Bronchial epithelial cell (primary cell): ENCODE measurements at places on chromosomes 5 and 9. TPM values are rescaled to one million over a fixed set of nuclear protein-coding genes. Genes with fewer than 3 reads are reported as not detected.

DNA sequence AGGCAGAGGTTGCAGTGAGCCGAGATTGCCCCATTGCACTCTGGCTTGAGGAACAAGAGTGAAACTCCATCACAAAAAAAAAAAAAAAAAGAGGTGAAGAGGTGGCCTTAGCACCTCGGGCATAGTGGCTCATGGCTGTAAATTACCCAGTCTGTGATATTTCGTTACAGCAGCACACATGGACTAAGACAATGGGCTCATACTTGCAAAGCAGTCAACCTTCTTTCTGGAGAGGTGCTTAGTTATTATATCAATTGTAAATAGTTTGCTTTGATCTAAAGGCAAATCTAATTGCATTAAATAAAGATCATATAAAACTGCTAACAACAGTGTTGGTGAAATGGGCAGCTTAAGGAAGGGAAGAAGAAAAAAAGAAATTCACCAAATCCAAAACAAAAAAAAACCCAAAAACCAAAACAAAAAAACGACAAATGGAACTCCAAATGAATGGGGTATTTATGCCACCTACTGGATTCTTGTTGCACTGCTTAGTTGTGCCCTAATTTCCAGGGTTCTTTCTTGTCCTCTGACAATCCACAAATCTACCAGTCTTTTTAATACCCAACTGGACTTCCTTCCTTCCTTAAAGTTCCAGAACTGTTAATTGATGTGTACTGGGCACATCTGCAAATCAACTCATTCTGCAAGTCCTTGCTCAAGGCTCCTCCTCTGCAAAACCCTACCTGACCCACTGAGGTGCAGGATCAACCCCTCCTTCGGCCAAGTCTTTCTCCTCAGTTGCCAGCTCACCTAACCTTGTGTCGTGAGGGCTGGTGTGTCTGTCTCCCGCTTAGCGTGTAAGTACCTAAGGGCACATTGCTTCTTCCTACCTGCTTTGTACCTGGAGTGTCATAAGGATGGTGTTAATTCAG lies 35.0 kb upstream of the DMRT1 start:
- peak; percentile 43 for DNase-seq

- no peak for DNase-seq
Measured at GRCh38 chr9:81387360-81388106, 301.8 kb downstream of the TLE1 start.

- DNase-seq: no peak
Measured at GRCh38 chr9:15249042-15249818, 57.8 kb downstream of the TTC39B start.

- no peak for DNase-seq
Measured at GRCh38 chr5:179612577-179613459, 10.7 kb downstream of the HNRNPH1 start.

GRCh38 chr9:129568560-129569501 lies 52.1 kb downstream of the C9orf50 start:
- DNase-seq: no peak

DNA sequence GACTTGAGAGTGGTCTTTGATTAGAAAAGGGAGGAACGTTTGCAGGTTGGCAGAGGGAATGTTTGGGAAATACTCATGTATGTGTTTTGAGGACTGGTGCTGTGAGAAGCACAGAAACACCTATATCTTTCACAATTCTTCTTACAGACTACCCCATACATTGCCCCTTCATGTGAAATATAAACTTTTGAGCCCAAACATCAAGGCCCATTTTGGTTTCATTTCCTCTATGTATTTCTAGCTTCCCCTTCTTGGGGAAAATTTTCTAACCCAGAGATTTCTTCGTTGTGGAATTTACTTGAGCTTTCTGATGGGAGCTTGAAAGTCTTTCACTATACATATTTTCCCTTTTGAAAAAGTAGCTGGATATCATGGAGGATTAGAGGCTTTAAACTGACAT lies 67.6 kb downstream of the FYB1 start:
- DNase-seq: no peak

DNA sequence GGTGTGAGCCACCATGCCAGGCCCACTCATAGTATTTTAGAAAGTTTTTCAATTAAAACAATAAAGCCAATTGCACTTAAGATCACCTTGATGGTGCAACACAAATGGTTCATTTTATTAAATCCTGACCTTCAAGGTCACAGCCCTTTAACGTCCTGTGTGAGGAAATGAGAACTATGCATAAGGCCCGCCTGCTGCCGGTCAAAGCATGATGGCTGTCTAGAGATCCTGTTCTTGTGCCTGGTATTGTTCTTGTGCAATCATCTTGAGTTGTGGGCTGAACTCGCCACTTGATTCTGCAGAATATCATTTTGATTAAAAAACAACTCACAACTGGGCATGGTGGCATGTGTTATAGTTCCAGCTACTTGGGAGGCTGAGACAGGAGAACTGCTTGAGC lies 43.6 kb upstream of the FBXW11 start:
- DNase-seq: no peak

- DNase-seq: no peak
Measured at GRCh38 chr9:117081641-117082317, 333.1 kb downstream of the ASTN2 start.

DNA sequence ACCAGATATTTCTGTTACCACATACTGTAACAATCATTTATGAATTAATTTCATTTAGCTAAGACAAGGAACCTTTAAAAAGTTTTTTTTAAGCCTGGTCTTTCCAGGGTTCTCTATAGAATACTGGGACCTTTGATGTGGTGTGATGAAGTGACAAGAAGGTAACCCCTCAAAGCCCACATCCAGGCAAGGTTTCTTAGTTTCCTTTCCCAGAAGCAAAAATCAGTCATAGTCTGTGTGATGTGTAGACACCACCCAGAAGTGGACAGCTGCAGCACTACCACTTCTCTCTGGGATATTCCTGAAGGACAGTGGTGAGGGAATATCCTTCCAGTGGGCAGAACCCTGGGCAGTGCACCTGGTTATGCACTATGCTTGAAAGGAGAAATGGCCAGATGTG lies 115.6 kb downstream of the TTC39B start:
- DNase-seq: no peak

DNA sequence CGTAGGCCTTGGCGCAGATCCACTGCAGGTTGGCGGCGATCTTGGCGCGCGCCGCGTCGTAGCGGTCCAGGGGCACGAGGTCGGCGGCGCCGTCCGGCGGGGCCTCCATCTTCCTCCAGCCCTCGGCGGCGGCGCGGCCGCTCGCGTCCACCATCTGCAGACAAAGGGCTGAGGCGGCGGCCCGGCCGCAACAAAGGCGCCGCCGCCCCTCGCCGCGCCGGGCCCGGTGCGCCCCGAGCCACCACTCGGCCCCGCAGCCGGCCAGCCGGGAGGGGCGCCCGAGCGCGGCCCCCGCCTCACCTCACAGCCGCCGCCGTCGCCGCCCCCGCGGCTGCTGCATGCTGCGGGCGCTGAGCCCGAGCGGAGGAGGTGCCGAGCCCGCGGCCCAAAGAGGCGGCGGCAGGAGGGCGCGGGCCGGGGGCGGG lies 328 bp downstream of the CAMSAP1 start:
- DNase-seq: no peak

GRCh38 chr5:172757394-172758010 lies 13.5 kb downstream of the DUSP1 start:
- no peak for DNase-seq

GRCh38 chr5:62268234-62268633 lies 37.8 kb upstream of the KIF2A start:
- DNase-seq: peak; percentile 98

- no peak for DNase-seq
Measured at GRCh38 chr9:100167915-100168654, 69.0 kb downstream of the INVS start.

DNA sequence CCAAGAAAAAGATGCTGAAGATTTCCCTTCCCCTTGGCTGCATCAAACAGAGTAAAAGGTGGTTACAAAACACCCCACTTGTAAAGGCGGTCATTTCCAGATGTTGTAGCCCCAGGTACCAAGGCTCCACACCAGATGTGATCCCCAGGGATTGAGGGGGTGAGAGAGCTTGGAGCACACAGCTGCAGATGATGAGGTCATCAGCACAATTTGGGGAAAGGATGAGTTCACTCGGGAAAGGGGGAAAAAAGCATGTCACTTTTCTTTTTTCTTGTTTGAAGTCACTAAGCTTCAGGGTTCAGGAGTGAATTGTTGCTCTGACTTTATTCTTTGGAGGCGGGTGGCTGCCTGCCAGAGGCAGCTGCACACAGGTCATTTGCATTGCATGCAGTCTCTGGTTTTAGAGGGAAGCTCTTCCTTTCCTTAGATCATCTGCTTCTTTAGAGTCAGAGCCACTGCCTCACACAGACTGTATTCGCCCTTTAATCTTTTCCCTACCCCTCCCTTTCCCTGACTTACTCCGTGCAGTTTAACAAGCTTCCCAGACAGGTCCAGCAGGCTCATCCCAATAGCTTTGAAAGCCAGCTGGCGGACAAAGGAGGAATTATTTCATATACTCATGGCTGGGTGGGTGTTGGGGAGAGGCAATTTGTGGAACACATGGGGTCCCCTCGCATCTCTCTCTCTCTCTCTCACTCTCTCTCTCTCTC lies 409.3 kb upstream of the SLC24A2 start:
- peak; percentile 52 for DNase-seq

- no peak for DNase-seq
Measured at GRCh38 chr5:12861886-12862654, 957.8 kb upstream of the CTNND2 start.

GRCh38 chr5:176823869-176824412 lies 13.6 kb downstream of the UNC5A start:
- no peak for DNase-seq

DNA sequence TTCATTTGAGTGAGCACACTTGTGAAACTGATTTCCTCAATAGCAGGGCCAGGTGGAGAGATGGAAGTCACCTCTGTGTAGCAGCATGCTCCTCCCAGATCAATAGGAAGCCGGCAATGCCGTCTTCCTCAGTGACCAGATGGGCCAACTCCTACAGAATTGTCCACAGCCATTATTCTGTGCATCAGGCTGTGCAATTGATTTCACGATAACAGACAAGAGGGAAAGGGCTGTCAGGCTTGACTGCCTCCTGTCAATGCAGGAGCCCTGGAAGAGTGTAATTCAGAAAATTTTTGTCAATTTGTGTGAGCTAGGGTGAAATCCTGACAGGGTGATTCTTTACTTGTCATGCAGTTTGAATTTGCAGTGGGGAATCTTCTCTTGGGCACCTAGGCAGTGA lies 838.4 kb upstream of the NUDT12 start:
- DNase-seq: no peak

DNA sequence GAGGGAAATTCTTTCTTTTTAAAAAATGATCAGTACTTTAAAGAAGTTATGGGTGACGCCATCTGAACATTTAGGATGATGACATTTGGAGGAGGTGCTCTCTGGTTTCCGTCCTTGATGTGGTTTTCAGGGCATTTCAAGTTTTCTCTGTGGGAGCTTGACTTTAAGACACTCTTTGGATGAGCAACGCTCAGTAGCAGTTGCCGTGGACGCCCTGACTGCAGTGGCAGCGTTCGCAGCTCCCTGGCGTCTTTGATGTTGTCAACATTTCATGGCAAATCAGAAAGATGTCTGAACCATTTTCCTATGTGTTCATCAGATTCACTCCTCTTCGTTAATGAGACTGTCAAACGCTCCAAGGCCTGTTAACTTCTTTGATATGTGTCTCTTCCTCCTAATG lies 86.1 kb downstream of the ZNF354C start:
- DNase-seq: no peak

- DNase-seq: peak; percentile 74
Measured at GRCh38 chr5:151214614-151215545, 9.0 kb downstream of the CCDC69 start.

- DNase-seq: no peak
Measured at GRCh38 chr5:78224358-78224757, 70.1 kb downstream of the AP3B1 start.

- peak; percentile 46 for DNase-seq
Measured at GRCh38 chr5:141084487-141084989, 9.9 kb upstream of the PCDHB2 start.

- no peak for DNase-seq
Measured at GRCh38 chr5:76341651-76342334, 61.3 kb upstream of the IQGAP2 start.

- no peak for DNase-seq
Measured at GRCh38 chr5:12272389-12272788, 368.1 kb upstream of the CTNND2 start.

DNA sequence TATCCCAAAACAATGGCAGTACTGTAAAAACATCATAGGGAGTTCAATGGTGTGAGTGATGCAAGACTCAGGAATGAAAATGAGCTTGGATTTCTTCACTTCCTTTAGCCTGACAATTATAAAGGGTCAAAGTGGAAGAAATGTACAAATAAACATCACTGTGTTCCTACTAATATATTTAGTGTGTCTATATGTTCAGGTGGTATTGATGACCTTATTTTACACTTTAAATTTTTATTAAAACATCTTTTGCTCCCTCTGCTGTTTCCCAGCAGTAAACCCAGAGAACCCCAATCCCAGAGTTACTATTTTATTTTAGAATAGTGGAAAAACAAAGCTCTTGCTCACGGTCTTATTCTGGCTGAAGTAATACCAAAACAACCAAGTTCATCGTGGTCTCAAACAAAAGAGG lies 2.0 kb downstream of the LOX start:
- DNase-seq: peak; percentile 55

DNA sequence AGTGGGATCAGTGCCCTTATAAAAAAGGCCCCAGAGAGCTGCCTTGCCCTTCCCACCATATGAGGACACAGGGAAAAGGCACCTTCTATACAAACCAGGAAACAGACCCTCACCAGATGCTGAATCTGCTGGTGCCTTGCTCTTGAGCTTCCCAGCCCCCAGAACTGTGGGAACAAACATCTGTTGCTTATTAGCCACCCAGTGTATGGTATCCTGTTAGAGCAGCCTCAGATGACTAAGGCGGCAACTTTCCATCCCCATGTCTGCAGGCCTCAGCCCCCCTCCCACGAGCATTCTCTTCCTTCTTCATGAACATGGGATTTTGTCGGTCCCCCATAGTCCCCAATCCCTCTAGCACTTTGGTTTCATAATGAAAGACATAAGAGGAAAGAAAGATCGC lies 202.5 kb upstream of the GAS1 start:
- no peak for DNase-seq

DNA sequence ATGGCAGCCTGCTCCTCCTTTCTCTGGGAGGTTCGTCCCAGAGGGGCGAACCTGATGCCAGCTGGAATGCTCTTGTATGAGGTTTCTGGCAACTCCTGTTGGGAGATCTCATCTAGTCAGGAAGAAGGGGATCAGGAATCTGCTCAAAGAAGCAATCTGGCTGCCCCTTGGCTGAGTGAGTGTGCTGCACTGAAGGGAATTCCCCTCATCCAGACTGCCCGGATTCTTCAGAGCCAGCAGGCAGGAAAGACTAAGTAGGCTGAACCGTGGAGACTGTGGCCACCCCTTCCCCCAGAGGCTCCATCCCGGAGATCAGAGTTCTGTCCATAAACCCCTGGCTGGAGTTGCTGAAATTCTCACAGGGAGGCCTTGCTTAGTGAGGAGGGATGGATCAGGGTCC lies 476.0 kb downstream of the CSNK1G3 start:
- DNase-seq: no peak

GRCh38 chr9:126860757-126861466 lies 473 bp downstream of the ZBTB34 start:
- no peak for DNase-seq

The BHMT2 gene
- not detected in 2 replicates for total RNA-seq

The CFAP90 gene
- not detected in 2 replicates for total RNA-seq

The TAS2R1 gene
- total RNA-seq: not detected in 2 replicates

The TGFBR1 gene
- total RNA-seq: 58.9 and 110 TPM in 2 replicates

The TRIM7 gene
- 20.8 and 35.7 TPM in 2 replicates for total RNA-seq

The IRX4 gene
- under 0.01 and 1.1 TPM in 2 replicates for total RNA-seq

The POU5F2 gene
- total RNA-seq: 0.53 and 0.64 TPM in 2 replicates

The TAF11L10 gene
- not detected in 2 replicates for total RNA-seq

The ZNF782 gene
- total RNA-seq: 2.1 and 3.5 TPM in 2 replicates

The TEK gene
- total RNA-seq: under 0.01 and 0.26 TPM in 2 replicates

The CAMK4 gene
- 0.26 TPM in 1 of 2 replicates, not detected in the other for total RNA-seq
